ENCODE measurements at places on chromosomes 3 and 15.

DNA sequence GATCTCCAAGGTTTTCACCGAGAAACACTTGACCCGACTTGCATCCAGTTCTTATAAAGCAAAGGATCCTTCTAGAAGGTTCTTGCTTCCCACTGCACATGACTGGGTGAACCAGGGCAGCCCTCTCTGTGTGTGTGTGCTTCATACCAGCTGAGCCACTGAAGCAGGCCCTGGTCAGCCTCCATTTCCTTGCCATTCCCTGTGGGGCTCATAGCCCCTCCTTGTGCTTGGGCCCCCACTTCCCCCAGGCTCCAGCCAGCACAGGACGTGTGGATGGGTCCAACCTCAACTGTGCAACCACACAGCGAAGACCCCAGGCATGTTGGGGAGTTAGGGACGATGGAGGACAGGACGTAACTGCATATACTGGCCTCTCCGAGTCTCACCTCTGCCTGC, 15.5 kb downstream of the KLF15 start:
- no peak for DNase-seq

GRCh38 chr15:60396958-60397771, 621 bp downstream of the ANXA2 start:
- peak; percentile 47 for DNase-seq

DNA sequence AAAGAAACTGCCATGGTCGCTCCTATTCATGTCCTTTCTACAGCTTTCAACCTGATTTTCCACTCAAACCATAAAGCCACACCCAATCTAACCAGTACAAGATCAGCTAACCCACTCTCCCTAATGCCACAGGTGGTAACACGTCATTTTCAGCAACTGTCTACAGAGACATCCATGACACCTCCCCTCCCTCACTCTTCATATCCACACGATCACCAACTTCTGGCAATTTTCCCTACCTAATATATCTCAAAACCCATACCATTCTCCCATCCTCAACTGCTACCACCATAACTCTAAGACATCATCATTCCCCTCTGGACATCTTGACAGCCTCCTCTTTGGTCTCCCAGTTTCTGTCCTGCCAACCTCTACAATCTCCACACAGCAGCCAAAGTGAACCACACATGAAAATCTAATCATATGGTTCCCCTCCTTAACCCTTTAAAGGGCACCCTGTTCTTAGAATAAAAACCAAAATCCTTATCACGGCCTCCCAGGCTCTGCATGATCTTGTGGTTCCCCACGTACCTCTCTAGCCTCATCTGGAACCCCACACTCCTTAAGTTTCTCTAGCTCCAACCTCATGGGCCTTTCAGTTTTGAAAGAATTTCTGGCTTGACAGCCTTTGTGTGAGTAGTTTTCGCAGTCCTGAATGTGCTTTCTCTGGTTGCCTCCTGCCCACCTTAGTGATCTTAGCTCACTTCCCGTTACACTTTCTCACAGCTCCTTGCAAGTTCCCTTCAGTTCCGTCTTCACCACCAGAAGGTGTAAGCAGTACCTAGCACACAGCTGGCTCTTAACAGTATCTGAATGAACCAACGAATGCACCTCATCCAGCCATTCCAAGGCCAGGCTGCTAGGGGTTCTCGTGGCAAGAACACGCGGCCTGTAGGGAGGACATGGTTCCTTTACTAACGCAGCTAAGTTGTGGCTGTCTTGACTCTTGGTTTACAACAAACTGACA, 33.4 kb downstream of the SPINK8 start:
- DNase-seq: no peak

GRCh38 chr3:100096866-100097265, 17.4 kb downstream of the FILIP1L start:
- no peak for DNase-seq

DNA sequence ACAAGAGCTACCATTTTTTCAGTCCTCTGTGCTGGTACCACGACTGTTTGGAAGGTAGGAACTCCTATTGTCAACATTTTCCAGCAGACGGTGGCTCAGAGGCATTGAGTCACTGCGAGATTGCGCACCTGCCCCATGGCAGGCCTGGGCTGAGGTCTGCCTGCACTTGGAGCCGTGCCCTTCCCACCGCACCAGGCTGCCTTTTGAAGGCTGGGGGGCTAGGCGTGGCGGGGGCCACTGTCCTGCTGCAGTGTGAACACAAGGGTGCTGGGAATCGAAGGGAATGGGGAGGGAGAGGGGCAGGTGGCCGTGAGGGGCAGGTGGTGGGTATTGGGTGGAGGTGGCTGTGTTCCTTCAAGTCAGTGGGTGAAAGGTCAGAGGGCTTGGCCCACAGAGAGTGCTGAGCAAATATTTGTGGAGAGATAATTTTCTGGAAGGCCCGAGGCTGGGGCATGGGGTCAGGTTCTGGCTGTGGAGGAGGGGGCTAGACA, 16.3 kb downstream of the SNX33 start:
- no peak for DNase-seq

GRCh38 chr3:190621927-190622326, 108.0 kb downstream of the IL1RAP start:
- no peak for DNase-seq

- no peak for DNase-seq
Measured at GRCh38 chr3:188306435-188307005, 152.6 kb downstream of the LPP start.

- no peak for DNase-seq
Measured at GRCh38 chr3:151770956-151771355, 37.2 kb downstream of the AADACL2 start.

DNA sequence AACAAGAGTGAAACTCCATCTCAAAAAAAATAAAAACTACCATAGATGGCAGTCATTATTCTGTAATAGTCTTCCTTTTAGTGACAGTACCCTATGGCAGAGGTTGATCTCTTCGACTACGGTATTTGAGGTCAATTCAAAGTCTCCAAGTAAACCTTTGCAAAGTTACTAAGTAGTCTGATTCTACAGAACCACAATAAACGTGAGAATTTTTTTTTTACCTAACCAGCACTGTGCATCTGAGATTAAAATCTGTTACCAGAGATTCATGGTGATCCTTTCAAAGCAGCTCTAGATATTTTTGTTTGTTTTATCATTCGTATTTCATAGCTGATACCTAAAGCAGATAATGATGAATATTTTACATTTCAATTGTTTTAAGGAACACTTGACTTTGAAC, 86.6 kb upstream of the CHD2 start:
- no peak for DNase-seq

DNA sequence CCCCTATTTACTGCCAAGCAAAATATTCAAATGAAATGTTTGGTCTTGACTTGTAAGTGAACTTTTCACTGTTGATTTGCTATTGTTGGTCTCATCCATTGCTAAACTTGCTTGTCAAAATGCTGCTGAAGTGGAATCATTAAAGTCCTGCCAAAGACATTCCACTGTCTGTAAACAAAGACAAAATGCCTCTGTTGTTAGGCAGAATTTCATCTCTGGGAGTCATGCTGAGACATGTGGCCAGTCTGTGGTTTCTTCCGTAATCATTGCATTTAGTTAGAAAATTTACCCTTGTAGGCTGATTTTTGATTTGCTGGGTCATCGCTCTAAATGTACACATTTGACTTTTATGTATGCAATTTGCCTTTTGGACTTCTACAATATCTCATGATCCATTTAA, 577.7 kb downstream of the MECOM start:
- DNase-seq: no peak

DNA sequence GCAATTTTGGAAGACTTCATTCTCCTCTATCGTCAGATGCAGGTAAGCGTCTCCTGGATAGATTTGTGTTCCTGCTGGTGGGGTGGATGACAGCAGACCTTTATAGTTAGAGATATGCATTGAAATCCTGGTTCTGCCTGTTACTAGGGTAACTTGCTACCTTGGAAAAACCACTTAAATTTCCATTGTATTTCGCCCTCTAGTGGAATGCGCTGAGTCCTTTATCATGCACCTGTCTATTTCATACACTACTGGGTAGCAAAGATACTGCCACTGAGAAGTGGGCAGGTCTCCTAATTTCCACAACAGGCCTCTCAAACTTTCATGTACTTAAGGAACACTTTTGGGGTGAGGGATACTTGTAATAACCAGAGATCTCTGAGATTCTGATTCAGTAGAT, 209.5 kb upstream of the SUCLG2 start:
- DNase-seq: no peak

DNA sequence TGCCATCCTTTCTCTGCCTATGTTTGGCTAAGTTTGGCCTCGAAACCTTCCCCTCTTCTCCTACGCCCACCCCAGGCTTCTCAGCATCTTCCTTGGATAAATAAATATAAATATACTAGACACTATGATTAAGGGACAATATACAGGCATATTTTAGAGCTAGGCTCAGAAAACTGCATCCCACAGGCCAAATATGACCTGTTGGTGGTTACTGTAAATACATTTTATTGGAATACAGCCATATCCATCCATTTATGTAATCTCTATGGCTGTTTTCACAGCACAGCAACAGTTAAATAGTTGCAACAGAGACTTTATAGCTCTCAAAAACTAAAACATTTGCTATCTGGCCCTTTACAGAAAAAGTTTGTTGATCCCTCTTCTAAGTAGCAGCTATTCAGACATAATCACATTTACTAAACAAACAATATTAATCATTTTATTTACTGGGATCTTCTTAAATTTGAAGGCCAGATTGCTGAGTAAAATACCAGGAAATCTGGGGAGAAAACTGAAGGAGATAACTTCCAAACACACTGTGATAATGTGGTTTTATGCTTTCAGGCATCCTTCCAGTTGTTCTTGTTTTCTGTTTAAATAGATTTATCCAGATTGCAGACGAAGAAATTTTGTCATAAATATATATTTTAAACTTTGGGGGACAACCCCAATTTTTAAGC, 269.7 kb upstream of the THRB start:
- no peak for DNase-seq

GRCh38 chr3:185847506-185847905, 22.7 kb upstream of the IGF2BP2 start:
- no peak for DNase-seq

- DNase-seq: no peak
Measured at GRCh38 chr3:184523825-184524615, 37.6 kb upstream of the EPHB3 start.

- no peak for DNase-seq
Measured at GRCh38 chr15:99668533-99669182, 64.6 kb downstream of the LYSMD4 start.

DNA sequence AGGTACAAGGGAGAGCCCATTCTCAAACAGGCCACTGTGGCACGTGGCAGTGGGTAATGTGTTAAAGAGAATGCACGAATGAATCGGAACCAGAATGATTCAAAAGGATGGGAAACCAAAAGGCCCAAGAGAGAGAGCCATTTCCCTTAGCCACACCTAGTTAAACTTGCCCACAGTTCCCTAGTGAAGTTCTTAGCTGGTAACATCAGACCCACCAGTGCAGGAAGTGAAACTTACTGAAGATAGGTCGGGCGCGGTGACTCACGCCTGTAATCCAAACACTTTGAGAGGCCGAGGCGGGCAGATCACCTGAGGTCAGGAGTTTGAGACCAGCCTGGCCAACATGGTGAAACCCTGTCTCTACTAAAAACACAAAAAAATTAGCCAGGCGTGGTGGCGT, 97.1 kb downstream of the MEX3B start:
- no peak for DNase-seq

GRCh38 chr3:129002573-129003569, 1.8 kb downstream of the EFCC1 start:
- DNase-seq: no peak

GRCh38 chr3:195458316-195458717, 15.5 kb upstream of the ACAP2 start:
- DNase-seq: no peak

DNA sequence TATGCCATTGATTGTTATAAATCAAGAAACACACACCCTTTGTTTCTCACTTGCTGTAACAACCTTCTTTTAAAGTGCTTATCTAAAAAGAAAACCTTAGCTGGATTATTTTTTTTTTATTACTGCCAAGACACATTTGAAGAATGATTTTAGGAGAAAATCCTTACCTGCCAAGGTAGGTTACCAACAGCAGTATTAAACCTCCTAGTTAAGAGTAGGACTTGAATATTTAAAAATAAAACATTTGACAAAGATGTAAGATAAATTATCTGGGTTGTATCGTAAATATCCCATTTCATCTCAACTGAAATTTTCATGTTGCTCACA, 192.1 kb downstream of the PDZRN3 start:
- DNase-seq: no peak

DNA sequence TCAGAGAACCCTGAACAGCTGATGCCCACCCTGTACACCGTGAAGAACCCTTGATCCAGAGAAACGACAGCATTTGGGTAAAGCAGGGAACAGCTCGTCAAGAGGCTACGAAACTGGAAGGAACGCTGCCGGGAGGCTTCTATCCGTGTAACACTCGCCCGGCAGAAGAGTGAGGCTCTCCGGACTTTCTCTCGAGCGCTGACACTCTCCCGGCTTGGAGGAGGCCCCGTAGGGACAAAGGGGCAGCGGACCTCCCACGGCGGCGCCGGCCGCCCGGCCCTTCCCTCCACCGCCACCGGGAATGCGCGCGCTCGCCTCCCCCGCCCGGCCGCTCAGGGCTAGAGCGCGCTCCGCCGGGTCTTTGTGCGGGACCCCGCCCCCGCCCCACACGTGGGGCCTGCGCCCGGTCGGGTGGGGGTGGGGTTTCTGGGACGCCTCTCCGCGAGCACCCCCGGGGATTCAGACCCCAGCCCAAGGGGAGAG, 1.7 kb downstream of the HYAL2 start:
- peak; percentile 73 for DNase-seq

- DNase-seq: no peak
Measured at GRCh38 chr15:37097144-37097919, 3.0 kb downstream of the MEIS2 start.

GRCh38 chr3:186097317-186097662, 11.6 kb downstream of the ETV5 start:
- no peak for DNase-seq

GRCh38 chr15:36682101-36682500, 102.7 kb downstream of the CDIN1 start:
- no peak for DNase-seq

DNA sequence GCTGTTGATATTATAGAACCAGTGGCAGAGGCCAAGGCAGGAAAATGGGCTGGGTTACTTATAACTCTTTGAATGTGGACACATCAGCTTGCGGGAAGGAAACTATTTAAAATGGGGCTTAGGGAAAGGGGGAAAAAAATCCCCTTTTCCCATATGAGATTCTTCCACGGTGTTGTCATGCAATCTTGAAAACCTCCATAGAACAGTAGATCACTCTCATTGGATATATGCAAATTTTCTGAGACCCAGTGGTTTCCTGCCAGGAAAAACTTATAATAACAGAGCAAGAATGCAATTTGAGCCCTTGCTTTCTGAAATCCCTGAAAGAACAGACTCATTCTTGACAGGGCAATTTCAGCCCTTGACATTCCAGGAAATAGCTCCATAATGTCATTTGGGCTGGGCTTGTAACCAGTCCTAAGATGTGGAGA, 31.1 kb downstream of the TMEM212 start:
- DNase-seq: no peak

- no peak for DNase-seq
Measured at GRCh38 chr3:132464066-132464465, 46.8 kb downstream of the DNAJC13 start.

DNA sequence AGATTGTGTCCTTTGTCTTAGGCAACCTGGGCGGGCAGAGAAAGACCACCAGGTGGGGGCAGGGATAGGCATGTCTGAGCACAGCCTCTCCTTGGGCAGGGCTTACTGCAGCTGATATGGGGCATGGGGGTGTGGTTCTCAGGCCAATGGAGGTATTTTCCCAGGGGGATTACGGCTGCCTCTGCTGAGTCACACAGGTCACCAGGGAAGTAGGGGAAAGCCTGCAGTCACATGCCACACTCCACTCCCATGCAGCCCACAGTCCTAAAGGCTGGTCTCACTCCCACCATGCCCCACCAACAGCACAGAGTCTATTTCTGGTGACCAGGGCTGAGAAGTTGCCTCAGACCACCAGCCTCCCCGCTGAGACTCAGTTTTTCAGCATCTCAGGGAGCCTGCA, 466.4 kb downstream of the DIPK2A start:
- DNase-seq: no peak

Measured in stimulated activated naive CD4-positive, alpha-beta T cell treated with Interleukin-2 at 50 U/mL for 16 hours (primary cell).